ENCODE measurements at places on chromosomes 13 and 19.

GRCh38 chr19:13629687-13630357 lies 123.5 kb upstream of the CACNA1A start:
- no peak for DNase-seq

DNA sequence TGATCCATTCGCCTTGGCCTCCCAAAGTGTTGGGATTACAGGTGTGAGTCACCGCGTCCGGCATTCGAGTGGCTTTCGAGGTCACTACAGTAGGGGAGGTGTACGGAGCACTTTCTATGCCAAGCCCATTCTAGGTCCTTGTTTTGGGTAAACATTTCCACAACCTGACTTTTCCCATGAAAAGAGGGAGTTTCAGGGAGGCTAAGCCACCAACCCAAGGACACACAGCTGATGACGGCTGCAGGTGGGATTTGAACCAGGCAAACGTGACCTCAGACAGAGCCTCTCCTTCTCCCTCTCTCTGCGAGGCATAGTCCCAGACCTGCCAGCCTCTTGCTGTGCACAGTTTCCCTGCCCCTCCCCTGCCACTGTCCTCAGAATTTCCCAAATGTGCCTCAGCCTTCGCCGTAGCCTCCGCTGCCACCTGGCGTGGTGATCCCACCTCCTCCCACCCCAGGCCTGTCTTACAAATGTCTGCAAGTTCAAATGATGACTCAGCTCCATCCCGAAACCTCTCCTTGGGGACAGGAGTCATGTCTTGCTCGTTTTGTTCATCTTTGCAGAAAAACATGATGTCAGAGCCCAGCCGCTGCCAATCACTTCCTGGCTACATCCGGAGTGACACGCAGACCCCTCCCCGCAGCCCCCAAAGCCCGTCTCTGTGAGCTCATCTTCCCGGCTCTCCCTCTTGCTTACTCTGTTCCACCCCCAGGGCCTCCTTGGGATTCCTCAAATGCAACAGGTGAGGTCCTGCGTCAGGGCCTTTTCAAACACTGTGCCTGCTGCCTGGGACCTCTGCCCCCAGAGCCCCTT lies 6.6 kb upstream of the GADD45B start:
- DNase-seq, result no peak

- DNase-seq, result no peak
These were observed 792.0 kb downstream of the UQCRFS1 start for GRCh38 chr19:28420811-28421550.

GRCh38 chr19:10471909-10472308 lies 31.2 kb downstream of the KEAP1 start:
- DNase-seq, result no peak

DNA sequence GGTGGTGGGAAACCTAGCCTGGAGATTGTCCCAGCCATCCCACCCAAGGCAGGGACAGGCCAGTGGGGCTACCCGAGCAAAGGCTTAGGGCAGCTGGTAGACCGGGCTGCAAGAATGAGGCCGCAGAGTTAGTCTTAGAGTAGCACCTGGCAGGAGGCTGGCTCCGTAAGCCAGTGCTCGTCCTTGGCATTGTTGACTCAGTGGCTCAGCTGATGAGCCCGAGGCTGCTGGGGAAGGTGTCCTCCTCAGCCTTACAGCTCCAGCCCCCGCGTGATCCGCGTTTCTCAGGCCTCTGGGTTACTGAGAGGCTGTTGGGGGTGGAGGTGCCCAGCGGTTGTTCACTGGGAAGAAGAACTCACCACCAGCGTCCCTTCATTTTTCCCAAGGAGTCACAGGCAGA lies 24.7 kb downstream of the PPP1R37 start:
- DNase-seq, result no peak

DNA sequence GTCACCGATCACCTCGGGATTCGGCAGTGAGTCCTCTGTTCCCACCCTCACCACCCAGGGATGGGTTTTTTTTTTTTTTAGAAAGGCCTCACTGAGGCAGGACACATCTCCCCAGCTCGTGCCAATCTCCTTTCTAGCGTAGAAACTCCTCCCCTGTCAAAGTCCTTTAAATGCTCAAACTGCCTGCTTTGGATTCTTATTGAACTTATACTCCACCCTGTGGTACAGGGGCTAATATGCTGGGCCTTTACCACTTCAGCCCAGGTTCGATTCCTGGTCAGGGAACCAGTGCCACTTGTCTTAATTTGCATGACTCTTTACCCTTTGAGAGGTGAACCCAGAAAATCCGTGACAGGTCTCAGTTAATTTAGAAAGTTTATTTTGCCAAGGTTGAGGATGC lies 8.3 kb upstream of the ZNF14 start:
- DNase-seq, result no peak

DNA sequence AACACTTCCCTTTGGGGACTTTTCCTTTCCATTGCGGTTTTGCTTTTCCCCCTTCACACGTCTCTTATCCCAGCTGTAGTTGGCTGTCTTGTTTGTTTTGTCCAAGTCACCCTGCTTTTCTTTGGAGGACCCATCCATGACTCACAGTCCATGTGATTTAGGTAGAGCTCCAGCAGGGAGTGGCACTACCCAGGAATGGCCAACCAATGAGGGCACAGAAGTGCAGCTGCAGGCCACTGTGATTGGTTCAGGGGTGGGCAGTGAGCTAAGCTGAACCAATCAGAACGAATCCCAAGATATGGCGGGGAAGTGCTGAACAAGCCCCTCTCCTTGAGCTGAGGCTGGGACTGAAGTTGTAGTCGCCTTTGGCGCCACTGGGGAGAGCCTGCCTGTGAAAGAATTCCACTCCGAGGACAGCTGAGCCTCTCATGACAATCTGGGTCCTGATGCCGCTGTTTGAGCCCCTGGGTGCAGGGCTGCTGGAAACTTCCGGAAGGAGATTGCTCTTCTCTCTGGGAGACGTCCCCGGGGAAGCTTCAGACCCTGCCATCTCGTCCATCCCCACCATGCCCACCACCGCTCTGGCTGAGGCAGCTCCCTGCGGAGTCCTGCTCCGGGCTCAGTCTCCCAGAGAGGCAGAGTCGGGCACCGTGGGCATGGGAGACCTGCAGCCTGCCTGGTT lies 62.9 kb upstream of the URI1 start:
- no peak for DNase-seq

GRCh38 chr13:59982631-59983382 lies 180.9 kb downstream of the DIAPH3 start:
- no peak for DNase-seq

GRCh38 chr13:110107568-110108347 lies 199.2 kb downstream of the COL4A1 start:
- DNase-seq, result no peak

- no peak for DNase-seq
These were observed 196.8 kb downstream of the PDS5B start for GRCh38 chr13:32783067-32783466.

GRCh38 chr19:46435009-46435408 lies 6.3 kb upstream of the PNMA8C start:
- DNase-seq, result no peak

GRCh38 chr19:19711934-19712828 lies 20.7 kb downstream of the ZNF14 start:
- DNase-seq, result no peak

GRCh38 chr13:38514575-38514974 lies 164.9 kb downstream of the UFM1 start:
- no peak for DNase-seq

DNA sequence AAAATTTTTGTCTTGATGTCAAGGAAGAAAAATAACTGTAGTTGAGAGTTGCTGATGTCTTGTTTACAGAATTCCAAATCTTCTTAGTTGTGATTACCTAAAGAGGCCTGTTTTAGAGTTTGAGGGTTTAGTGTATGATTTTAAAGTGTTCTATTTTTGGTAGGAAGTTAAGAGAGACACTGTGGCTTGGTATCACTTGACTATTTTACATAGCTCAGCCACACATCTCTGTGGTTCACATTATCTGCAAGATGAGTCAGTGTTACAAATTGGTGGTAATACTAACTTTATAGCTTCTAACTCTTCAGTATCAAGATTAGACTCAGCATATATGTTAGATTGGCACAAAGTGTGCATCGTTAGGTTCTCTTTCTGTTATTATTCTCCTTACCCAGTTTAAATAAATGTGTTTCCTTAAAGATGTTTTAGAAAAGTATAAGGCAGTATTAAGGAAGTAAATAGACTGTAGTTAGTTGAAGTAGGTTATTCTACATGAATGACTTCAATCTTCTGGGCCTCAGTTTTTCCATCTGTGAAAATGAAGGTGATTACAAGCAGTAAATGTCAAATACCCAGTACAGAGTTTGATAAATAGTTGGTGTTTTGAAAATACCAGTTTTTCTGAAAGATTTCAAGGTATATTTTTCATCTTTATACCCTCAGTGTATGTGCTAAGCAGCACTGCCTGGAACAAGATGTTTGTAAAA lies 33.4 kb downstream of the COG6 start:
- no peak for DNase-seq

DNA sequence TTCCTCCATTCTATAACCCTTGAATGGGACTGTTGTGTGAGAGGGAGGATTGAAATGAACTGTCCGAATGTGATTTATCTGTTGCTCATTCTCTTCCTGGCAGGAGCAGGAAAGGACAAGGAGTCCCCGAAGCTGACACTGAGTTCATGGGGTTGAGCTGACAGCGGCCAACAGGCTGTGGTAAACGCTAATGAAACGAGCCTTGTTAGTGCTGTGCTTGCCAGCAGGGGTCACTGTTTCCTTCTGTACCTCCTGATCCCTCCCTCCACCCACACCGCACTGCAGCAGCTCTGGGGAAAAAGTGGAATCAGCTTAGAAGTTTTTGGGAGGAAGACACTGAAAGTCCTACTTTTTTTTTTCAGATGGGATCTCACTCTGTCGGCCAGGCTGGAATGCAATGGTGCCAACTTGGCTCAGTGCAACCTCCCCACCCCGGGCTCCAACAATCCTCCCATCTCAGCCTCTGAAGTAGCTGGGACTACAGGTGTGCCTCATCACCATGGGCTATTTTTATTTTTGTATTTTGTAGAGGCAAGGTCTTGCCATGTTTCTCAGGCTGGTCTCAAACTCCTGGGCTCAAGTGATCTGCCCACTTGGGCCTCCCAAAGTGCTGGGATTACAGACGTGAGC lies 6.7 kb upstream of the ZNF761 start:
- DNase-seq, result no peak

DNA sequence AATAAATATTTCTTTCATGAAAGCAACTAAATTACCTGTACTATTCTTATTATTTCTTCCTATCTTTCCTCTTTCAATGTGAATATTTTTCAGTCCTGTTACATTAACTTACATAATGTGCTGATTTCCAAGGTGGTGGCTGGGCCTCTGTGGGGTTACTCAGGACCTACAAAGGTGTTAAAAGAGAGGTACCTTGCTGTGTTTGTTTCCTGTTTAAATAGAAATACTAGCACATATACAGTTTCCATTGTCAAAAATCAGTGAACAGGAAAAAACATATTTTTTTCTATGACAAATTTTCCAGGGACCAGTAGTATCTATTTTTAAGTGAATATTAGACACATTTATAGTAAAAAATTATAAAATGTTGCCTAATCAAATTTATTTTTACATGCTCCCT lies 8.7 kb upstream of the PCDH9 start:
- no peak for DNase-seq

DNA sequence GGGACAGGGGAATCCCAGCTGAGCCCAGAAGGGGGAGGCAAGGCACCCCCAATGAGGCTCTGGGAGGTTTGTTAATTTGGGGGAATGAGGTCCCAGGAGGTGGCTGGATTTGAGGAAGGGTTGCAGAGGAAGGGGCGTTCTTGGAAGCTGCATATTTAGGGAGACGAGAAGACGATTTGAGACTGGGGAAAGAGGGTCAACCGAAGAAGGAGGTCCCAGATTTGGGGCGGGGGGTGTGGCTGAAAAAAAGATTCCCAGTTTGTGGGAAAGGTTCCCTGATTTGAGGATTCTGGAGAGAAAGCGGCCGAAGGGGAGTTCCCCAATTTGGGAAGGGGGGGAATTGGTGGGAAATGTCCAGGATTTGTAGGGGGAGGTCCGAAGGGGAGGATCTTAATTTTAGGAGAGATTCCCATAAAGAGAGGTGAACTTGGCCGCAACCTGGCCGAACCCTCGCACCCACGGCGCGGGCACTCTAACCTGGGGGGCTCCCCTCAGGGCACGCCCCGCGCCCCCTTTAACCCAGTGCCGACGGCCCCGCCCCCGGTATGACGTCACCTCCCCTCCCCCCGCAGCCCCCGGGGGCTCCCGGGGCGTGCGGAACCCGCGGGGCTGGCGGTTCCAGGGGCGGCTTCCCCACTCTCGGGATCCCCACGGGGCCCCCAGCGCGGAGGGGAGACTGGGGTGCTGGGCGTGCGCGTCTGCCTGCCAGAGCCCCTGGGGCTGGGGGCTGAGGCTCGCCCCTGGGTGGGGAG lies 1.2 kb downstream of the PTPRS start:
- DNase-seq, result no peak

DNA sequence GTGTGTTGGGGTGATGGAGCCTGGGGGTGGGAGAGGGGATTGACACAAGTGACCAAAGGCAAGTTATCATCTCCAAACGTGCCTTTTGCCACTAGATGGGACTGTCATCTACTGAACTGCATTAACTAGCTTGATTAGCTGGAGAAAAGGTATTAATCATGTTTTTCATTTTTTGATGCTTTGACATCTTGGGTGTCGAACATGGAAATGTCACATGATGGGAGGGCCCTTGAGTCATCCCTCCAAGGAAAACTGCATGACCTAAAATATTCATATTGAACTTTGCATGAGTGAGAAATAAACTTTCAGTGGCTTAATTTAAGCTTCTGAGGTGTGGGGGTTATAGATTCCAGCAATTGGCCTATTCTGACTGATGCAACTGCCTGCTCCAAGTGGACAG lies 73.3 kb downstream of the ALOX5AP start:
- DNase-seq, result no peak
